ENCODE measurements at places on chromosomes 13 and 19.

DNA sequence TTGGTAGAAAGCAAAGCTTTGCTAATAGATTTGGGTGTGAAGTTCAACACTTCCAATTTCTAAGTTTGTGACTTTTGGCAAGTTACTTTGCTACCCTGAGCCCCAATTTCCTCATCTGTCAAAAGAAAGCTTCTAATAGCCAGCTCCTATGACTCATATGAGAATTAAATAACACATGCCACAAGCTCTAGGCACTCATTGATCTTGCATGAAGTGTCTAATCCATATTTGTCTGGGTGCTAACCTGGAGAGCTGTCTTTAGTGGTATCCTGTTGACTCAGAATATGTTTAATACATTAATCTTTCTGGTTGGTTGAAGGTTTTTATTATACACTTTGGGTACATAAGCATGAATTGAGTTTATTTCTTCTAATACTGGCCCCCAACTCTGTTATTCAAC, 188.8 kb downstream of the POSTN start:
- no peak for DNase-seq

DNA sequence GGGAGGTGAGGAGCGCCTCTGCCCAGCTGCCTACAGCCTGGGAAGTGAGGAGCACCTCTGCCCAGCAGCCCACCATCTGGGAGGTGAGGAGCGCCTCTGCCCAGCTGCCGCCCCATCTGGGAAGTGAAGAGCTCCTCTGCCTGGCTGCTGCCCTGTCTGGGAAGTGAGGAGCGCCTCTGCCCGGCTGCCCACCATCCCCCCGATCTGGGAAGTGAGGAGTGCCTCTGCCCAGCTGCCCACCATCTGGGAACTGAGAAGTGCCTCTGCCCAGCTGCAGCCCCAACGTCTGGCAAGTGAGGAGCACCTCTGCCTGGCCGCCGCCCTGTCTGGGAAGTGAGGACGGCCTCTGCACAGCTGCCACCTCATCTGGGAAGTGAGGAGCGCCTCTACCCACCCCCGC, 64.3 kb downstream of the ZNF708 start:
- no peak for DNase-seq

DNA sequence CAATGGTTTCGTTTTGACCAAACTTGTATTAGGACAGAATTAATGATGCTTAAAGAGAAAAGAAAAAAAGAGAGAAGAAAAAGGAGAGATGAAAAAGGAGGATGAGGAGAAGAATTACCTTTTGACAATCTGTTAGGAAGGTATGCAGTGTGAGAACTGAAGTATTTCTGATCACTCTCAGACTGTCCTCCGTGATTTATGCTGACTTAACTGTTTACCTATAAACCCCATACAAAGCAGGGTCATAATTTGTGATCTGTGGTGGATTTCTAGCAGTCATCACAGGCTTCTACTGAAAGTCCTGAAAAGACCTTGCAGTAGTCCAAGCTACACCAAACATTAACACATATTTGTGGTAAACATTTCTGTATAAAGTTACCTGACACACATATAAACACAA, 93.9 kb downstream of the PCDH17 start:
- no peak for DNase-seq

DNA sequence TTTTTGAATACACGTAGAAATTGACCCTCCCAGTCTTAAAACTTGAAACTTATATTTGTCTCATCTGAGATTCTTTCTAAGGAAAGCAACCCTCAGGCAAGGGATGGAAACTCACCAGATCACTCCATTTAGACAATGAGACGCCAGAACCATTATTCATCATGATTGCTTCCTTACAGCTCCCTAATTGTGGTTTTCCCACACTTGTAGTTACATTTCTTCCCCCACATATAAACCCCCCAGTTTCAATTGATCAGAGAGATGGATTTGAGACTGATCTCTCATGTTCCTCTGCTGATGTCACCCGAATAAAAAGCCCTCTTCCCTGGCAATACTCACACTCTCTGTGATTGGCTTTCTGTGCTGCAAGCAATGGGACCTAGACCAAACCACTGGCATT, 197.9 kb upstream of the STARD13 start:
- no peak for DNase-seq

GRCh38 chr13:40550130-40550529, 116.3 kb downstream of the FOXO1 start:
- DNase-seq = no peak

DNA sequence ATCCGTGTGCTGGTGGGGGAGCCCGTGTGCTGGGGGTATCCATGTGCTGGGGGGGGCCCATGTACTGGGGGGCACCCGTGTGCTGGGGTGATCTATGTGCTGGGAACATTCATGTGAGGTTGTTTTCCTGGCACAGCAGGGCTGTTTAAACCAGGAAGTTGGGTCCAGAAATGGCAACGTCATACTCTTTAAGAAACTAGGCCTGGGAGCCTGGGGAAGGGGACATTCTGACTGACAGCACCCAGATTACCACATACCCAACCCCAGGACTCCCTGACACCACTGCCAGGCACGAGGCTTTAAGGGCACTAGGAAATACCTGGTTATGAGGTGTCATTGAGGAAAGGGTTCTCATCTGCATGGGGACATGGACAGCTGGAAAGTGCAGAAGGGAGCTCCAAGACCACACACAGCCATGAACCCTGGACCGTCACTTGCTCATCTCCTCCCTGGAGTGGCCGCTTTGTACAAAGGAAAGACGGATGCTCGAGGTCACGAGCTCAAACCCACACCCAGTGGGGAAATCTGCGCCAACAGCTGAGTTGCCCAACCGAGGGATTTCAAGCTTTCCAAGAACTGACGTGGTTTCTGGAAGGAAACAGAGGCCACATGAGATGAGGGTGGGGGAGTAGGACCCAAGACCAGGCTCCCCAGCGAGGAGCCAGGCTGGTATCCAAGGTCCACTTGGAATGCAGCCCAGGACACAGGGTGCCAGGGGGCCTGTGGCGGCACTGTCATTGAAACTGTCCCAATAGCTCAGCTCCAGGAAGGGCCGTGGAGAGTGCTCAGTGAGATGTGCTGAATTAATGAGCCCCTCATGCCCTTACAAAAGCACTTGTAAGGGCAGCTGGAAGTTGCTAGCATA, 40.9 kb downstream of the RAB20 start:
- no peak for DNase-seq

- no peak for DNase-seq
Observed at GRCh38 chr13:101655435-101655834, 203.0 kb downstream of the ITGBL1 start.

GRCh38 chr13:36674337-36675212, 755 bp downstream of the SERTM1 start:
- DNase-seq = no peak

GRCh38 chr19:31980796-31981195, 364.6 kb upstream of the ZNF507 start:
- DNase-seq = no peak

- no peak for DNase-seq
Observed at GRCh38 chr13:49417161-49417560, 26.7 kb downstream of the CAB39L start.

DNA sequence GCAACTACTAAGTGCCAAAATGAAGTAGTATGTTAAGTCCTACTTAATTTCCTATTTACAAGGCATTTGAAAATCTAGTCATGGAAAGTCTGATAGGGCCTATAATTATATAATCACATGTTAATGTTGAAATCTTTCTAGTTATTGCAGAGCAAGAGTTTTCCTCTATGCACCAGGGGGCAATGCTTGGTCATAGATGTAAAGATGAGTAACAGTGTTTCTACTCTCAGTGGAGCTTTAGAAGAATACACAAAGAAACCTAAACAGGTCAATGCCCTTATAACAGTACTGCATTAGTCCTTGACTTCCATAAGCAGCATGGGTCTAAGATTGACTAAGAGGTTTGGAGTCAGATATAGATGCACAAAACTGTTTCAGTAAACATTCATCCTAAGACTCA, 218.7 kb downstream of the KCTD12 start:
- DNase-seq = no peak

DNA sequence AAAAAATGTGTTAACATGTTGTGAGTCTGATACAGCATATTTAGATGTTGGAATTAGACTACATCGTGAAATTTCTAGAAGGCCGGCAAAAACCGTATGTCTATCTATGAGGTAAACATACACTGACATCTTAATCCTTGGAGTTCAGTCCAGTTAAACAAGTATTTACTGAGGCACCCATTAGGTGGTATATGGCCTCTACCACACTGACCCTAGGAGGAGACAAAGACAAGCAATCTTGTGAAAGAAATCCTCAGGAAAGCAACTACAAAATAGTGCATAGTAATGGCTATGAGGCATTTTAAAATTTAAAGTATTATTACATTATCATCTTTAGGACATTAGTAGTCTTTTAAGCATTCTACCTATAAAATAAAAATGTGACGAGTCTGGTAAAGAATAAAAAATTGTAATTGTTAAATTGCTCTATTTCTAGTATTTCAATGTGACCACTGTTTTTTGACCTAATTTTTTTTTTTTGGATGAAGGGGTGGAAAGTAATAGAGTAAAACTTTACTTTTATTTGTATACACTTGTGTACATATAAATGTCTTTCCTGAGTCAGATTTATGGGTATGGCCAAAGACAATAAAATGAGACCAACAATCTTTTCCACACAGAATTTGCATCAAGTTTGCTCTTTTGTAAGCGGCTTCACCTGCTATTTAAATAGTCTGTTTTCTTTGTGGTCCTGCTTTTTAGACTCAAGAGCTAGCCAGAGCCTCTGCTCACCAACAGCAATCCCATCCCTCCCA, 50.5 kb downstream of the KATNAL1 start:
- no peak for DNase-seq

DNA sequence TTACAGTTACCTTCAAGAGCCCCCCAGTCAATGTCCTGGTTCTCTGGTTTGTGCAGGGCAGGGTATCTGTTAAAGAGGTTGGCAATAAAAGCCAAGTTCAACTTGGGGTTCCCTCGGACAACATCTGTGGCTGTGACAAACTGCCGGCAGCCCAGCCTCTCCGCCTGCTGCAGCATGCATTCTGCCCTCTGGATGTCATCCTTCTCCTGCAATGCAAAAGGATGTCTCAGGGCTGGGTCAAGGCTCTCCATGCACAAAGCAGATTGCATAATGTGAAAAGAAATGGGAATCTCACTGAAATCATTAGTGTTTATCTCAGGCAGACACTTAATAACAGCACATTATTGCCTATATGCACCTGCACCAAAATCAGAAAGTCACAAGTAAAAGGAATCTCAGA, 35.1 kb downstream of the LCP1 start:
- no peak for DNase-seq

GRCh38 chr13:97567510-97568243, 133.7 kb downstream of the RAP2A start:
- no peak for DNase-seq

GRCh38 chr19:5305163-5305562, 35.4 kb downstream of the PTPRS start:
- DNase-seq = no peak

DNA sequence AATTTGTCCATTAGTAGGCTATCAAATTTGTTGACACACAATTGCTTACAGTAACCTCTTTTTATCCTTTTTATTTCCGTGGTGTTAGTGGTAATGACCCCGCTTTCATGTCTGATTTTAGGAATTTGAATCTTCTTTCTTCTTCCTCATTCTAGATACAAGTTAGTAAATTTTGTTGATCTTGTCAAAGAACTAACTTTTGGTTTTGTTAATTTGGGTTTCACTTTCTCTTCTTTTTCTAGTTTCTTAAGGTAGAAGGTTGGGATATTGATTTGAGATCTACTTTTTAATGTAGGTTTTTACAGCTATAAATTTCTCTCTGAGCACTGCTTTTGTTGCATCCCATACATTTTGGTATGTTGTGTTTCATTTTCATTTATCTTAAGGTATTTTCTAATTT, 53.3 kb upstream of the SLC7A1 start:
- DNase-seq = no peak

- DNase-seq = peak; percentile 68
Observed at GRCh38 chr19:12974301-12975220, 5.2 kb downstream of the DAND5 start.
